Body of pancreas (tissue), 4 donors: ENCODE measurements at places on chromosomes 16 and 17.

- no peak for DNase-seq
These were observed 237.4 kb downstream of the ZFHX3 start for GRCh38 chr16:72810480-72810879.

- no peak for DNase-seq
These were observed 256.1 kb downstream of the CPPED1 start for GRCh38 chr16:12547608-12547922.

- peak; percentile 81 for DNase-seq
These were observed 22.1 kb upstream of the SPNS2 start for GRCh38 chr17:4476511-4477070.

DNA sequence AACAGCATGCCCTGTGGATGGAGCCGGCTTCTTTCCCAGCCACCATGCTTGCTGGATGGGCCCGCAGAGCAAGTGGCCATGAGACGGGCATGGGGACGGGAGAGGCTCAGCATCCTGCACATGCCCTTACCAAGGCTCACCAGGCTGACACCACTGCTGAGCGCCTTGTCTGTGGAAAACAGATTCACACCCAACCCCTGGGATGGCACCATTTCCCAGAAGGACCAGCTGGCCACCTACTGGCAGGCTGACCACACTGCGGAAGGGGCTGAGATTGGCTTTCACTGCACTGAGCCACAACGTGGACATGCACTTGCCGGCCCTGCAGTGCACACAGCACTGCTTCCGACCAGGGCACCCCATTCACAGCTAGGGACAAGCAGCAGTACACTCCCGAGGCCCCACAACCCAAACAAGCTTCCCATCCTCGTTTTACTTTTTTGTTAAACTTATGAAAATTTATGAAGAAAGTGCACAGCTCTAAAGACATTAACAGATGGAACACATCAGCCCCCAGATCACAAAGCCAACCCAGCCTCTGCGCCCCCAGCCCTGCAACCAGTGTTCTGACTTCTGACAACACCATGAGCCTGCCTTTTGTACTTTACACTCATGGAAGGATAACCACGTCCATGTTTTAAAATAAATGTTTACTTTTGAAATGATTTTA is 13.9 kb upstream of the KRTAP17-1 start:
- DNase-seq = peak; percentile 41

DNA sequence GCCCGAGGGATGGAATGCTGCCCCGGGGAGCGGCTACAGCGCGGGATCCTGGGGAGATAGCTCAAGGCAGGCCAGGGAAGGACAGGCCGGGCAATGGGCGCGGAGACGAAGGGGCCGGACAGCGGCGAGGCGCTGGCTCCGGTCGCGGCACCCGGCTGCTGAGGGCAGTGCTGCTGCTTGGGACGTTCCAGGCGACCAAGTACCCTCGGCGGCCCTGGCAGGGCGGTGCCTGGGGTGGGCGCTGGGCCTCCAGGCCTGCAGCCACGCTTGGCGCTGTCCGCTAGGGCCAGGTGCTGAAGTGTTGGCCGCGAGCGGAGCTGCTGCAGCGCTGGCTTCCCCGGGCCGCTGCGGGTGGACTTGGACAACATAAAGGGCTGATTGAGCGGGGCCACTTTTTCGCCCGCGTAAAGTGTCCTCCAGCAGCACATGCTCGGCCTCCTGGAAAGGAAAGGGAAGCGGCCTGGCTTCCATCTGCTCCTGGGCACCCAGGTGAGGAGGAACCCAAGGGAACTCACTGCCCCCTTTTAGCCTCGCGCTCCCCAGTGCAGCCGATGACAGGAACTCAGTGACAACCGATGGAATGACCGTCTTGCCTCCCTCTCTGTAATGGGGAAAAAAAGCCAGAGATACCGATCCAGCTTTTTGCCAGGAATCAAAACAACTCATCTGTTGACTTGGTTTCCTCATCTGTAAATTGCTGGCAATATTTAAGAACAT is 23.7 kb downstream of the CLEC3A start:
- DNase-seq = peak; percentile 65

- no peak for DNase-seq
These were observed 52.0 kb upstream of the LHX1 start for GRCh38 chr17:36885153-36885735.

GRCh38 chr16:2296661-2297505 is 29.0 kb upstream of the RNPS1 start:
- DNase-seq = peak; percentile 49

DNA sequence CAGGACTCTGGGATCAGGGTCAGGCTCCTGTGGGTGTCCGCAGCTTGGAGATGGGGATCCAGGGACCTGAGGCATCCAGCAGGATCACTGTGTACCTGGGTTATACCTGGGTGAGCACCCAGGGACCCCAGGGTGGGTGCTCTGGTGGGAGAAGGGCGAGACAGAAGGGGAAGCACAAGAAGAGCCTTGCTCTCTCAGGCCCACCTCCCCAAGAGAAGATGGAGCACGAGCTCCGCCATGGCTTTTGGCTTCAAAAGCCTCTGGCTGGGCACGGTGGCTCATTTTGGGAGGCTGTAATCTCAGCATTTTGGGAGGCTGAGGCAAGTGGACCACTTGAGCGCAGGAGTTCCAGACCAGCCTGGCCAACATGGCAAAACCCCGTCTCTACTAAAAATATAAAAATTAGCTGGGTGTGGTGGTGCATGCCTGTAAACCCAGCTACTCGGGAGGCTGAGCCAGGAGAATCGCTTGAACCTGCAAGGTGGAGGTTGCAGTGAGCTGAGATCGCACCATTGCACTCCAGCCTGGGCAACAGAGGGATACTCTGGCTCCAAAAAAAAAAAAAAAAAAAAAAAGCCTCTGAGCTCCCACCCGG is 8.9 kb downstream of the DRC7 start:
- no peak for DNase-seq

GRCh38 chr17:58756246-58757161 is 850 bp downstream of the PPM1E start:
- DNase-seq = peak; percentile 11

DNA sequence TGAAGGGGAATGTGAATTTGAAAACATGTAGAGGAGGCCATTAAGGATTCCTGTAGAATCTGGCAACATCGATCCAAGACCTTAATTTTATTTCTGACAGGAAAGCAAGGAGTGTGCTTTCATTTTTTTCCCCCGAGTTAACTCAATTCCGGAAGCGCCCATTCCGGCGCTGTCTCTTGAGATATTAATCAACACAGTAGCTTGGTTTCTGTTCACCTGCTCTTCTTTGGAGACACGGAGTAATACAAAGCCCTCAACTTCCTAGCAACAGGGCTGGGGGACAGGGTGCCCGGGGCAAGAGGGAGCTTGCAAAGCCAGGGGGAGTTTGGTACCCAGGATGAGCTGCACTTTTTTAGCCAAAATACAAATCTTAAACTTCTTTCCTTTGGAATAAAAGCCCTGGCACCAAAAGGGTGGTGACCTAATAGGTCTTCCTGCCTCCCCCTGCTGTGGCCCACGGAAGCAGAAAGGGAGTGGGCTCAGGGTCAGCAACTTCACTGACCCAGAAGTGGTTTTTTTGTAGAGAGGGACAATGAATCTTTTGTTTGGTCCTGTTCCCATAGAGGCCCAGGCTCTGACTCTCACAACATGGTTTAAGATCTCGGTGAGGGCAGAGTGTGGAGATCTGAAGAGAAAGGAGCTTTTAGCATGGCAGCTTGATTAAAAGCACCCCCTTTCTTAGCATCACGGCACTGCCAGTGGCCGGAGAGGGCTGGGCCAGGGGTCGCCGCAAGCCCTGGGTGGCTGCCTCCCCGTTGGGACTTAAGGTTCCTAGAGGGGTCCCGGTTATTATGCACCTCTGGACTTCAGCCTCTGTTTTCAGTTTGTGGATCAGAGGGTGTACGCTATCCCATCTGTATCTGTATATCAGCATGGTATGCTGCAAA is 207.3 kb downstream of the CCDC182 start:
- DNase-seq = no peak

- peak; percentile 95 for DNase-seq
These were observed at the start of gene GAN for GRCh38 chr16:81314603-81315270. Gene GAN (plus strand): TSS chr16:81314962. CDS start chr16:81315114, 152 bp downstream.

GRCh38 chr16:57486858-57487834 is 853 bp upstream of the DOK4 start:
- DNase-seq = no peak

- no peak for DNase-seq
These were observed 8.0 kb downstream of the SGF29 start for GRCh38 chr16:28561557-28562187.

- DNase-seq = no peak
These were observed 2.1 kb upstream of the ATP2A1 start for GRCh38 chr16:28876019-28876659.

GRCh38 chr17:55394357-55395021 is 27.1 kb downstream of the MMD start:
- no peak for DNase-seq

- DNase-seq = no peak
These were observed 169.9 kb downstream of the SPECC1 start for GRCh38 chr17:20179041-20179440.

GRCh38 chr16:69732101-69732500 is 5.7 kb upstream of the NQO1 start:
- no peak for DNase-seq

DNA sequence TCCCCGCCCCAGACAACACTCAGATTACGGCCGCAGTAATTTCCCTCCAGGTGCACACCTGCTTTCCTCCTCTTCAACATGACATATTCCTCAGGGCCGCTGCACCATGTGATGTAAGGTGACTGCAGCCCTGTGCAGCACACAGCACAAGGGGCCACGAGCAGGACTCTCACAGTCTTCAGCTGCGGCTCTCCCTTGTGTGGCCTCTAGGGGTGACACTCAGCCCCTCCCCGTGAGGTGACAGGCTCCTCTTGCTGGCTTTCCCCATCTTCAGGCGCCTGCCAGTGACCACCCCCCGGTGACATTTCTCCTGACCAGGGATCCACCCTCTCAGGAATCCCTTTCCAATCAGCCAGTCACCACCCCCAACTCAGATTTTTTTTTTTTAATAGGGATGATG is 31.3 kb upstream of the ABCC3 start:
- no peak for DNase-seq

DNA sequence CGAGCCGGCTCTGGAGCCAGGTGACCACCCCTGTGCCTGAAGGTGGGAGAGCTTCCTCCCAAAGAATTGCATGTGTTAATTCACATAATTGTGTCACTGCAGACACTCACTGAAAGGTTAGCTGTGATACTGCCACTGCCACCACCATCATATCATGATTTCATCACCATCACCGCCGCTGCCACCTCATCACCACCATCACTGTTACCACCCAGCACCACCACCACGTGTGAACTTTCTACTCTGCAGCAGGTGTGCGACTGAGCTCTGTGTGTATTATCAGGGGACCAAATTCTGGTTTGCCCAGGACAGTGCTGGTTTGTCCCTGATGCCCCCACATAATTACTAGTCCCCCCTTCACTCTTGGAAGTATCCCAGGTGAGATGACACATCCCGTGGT is 15.2 kb downstream of the BCAR1 start:
- no peak for DNase-seq

GRCh38 chr16:74524926-74525325 is 82.0 kb downstream of the GLG1 start:
- DNase-seq = no peak

DNA sequence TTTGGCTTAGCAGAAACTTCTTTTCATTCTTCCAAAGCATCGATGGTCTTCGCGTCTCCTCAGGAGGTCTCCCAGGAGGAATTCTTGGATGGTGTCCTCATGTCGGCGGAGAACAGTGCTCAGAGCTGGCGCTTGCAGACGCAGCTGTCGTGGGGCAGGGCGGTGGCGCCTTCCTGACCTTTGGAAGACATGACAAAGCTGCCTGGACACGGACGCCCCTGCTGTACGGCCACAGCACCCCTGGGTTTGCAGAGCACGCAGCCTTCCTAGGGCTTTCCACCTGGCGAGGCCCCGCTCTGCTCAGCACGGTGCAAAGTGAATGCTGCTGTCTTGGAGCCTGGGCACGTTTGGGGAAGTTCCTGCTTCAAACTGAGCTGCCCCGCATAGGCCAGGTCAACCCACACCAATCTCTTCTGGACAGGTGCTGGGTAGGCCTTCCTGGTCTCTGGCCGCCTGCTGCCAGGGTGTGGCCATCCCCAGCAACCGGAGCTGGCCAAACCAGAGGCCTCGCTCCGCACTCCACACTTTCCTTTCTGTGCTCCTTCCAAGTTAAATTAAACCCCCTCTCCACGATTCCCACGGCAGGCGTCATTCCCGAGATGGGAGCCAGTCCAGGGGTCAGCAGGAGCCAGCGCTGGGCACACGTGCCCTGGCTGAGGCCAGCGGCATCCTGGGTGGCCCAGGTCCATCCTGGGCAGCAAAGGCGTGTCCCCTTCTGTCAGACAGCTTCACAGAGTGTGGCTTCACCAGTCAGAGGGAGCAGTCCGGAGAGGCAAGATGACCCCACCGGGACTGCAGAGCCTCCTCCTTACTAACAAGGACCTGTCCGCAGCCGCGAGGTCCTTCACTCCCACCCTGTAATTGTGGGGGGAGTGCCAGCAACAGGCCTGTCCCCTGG is 15.0 kb upstream of the KREMEN2 start:
- no peak for DNase-seq

- no peak for DNase-seq
These were observed at the start of gene RNF222 for GRCh38 chr17:8397636-8398035. Gene RNF222 (minus strand): TSS chr17:8397827. CDS start chr17:8393461, 4,366 bp downstream.
